Urothelium cell line (cell line): ENCODE measurements at places on chromosomes 2 and 18.
A peak's percentile ranks its signal among the peaks of the same experiment; 100 is the strongest.

- peak; percentile 68 for DNase-seq
These were observed 113.8 kb downstream of the SH3RF3 start for GRCh38 chr2:109242654-109243331.

GRCh38 chr2:144801766-144802165 is 281.8 kb upstream of the ZEB2 start:
- peak; percentile 43 for DNase-seq

DNA sequence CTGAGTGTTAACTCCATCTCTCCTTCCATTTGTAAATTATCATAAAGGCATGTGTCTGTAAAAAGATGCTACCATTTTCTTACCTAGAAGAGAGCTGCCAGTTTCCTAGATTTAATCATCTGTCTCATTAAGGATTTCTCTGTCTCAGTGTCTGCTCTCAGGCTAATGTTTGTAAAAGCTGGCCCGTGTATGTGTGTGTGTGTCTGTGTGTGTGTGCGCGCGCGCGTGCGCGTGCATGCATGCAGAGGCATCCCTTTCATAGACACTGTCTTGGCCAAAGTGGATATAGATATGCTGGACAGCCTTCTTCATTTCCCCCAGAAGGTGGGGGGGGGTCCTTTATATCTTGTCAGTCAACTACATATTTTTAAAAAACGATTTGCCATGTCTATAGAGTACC is 18.9 kb downstream of the MGAT5 start:
- no peak for DNase-seq

DNA sequence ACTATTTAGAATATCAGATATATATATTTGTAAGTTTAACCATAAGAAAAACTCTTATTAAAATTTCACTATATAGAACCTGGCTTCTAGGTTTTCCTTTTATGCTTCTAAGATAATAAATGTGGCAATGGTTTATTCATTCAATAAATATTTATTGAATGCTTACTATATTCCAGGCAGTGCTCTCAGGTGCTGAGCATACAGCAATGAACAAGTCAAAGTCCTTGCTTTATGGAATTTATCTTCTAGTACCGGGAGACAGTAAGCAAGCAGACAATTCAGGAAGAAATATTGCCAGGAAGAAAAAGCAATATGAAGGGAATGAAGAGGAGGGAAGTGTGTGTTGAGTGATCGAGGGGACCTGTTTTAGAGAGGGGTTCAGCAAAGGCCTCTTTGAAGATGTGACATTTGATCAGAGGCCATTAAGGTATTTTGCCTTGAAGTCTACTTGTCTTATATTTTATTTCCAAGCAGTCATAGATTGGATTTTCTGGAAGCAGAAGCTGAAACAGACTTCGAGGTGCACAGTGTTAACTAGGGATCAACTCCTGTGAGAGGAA is 94.5 kb upstream of the LYPD6 start:
- no peak for DNase-seq

GRCh38 chr2:105828558-105828957 is 83.8 kb downstream of the NCK2 start:
- no peak for DNase-seq

DNA sequence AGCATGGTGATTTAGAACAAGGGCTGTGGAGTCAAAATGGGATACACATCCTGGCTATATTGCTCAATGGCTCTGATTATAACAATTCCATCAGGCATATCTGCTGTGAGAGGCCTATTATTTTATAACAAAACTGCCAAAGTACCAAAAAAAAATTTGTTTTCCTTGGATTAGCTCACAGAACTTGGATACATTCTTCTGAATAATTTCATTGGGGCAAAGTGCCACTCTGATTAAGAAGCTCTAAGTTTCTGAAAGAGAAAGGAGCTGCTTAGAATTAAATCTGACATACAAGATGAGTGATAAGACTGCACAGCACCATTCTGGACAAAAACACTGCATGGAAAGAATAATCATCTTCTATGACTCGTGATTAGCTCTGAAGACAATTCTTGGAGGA is 85.7 kb downstream of the SMC6 start:
- no peak for DNase-seq

- no peak for DNase-seq
These were observed 559 bp downstream of the HOXD1 start for GRCh38 chr2:176188774-176189680.

GRCh38 chr2:101623031-101623521 is 74.4 kb upstream of the MAP4K4 start:
- no peak for DNase-seq

DNA sequence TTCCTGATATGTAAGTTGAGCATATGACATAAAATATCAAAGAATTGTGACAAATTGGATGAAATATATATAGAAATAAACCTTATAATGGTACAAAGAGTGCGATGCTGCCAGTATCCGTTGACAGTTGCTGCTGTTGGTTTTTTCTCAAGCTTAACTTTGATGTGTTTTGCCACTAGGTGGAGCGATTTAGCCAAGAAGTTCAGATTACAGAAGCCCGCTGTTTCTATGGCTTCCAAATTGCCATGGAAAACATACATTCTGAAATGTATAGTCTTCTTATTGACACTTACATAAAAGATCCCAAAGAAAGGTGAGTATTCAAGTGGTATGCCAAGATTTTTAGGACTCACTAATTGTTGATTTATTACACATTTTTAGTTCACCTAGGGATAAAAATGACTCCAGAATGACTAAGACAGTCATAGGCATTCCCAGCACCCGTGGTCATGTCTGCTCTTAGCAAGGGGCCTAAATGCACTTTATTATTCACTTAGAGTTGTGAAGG is 2.1 kb downstream of the RRM2 start:
- DNase-seq = peak; percentile 62

DNA sequence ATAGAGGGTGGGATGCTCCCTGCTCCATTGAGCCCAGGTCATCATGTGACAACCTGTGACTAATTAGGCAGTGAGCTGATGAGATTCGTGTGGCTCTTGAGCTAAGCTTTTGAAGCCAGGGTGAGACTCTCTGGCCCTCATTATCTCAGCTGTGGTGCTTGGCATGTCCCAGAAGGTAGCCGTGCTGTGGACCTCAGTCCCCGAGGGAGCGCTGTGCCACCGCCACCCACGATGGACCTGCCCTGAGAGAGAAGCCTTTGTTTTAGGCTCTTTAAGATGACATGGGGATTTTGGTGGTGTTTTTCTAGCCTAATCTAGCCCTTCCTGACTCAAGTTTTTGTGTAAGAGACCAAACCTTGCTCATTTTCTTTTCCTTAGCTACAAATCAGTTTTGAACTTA is 66.4 kb downstream of the NEDD4L start:
- DNase-seq = no peak

DNA sequence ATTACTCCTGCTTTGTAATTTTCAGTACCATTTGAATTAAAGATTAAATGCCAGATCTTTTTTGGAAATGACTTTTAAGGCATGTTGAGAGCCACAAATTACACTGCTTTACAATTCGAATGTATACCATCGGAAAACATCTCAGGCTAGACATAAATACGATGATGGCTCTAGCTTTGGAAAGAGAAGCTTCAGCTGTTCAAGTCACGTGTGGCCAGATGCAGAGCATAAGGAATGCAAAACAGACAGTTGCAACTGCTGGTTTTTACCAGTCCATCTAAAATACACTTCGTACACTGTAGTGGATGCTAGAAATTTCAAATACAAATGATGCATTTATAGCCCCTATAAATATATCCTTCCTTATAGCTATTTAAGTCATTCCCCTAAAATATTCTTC is 8.0 kb downstream of the ZNF516 start:
- no peak for DNase-seq
